ENCODE measurements at places on chromosomes 3 and 15.

- DNase-seq = no peak
These were observed 59.7 kb downstream of the ATP2B2 start for GRCh38 chr3:10445561-10446175.

GRCh38 chr15:78034495-78035191 lies 42.9 kb downstream of the TBC1D2B start:
- DNase-seq = peak; percentile 85

DNA sequence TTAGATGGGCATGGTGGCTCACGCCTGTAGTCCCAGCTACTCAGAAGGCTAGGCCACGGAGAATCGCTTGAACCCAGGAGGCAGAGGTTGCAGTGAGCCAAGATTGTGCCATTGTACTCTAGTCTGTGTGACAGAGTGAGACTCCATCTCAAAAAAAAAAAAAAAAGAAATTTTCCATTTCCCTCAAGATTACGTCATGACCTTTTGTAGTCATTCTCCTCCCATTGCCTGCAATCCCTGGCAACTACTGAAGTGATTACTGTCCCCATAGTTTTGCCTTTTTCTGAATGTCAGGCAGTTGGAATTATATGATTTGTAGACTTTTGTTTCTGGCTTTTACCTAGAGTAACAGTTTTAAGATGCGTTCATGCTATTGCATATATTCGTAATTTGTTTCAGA lies 28.0 kb downstream of the WDR76 start:
- no peak for DNase-seq

- DNase-seq = peak; percentile 81
These were observed 1.3 kb downstream of the GNAT1 start for GRCh38 chr3:50192689-50193141.

DNA sequence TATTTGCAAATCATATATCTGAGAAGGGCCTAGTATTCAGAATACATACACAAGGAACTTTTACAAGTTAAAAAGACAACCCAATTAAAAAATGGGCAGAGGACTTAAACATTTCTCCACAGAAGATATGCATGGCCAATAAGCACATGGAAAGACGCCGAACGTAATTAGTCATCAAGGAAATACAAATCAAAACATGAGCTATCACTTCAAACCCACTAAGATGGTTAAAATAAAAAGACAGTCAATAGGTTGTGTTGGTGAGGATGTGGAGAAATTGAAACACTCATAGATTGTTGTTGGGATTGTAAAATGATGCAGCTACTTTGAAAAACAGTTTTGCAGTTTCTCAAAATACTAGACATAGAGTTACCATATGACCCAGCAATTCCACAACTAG lies 61.2 kb upstream of the NEO1 start:
- DNase-seq = no peak

DNA sequence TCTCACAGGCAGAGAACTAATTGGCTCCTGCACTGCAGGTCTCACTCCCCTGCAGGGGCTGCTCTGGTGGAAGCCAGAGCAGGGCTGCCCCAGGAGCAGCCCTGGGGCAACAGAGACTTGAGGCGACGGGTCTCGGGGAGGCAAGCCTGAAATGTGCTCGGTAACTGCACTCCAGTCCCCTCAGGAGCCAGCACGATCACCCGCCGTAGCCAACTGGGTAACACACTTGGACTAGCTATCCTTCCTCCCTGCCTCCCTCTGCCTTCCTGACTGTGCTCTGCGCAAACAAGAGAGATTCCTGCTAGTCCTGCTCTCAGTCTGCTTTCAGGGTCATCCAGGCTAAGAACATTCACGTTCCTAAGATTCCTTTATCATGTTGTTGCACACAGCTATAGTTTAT lies 140.7 kb upstream of the NSMCE3 start:
- no peak for DNase-seq

GRCh38 chr15:88484682-88485331 lies 17.3 kb downstream of the MRPS11 start:
- DNase-seq = no peak

DNA sequence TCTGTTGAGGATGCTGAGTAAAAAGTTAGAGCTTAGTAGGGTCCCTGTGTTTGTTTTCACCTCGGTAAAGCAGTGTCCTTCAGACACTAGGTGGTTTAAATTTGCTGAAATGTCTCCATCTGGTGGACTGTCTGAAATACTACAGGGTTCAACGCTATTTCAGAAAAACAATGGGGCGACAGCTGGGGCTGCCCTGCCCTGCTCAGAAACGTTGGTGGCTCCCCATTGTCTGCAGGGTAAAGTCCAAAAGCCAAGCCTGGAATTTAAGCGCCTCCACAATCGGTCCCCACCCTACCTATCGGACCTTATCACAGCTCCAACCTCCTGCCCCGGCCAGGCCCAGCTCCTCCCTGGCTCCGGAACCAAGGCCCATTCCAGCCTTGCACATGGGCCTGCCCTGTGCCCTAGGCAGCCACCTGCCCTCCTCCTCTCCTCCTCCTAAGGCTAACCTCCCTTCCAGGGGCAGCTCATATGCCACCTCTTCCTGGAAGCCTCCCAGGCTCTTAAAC lies 4.3 kb upstream of the TSEN2 start:
- DNase-seq = peak; percentile 8

DNA sequence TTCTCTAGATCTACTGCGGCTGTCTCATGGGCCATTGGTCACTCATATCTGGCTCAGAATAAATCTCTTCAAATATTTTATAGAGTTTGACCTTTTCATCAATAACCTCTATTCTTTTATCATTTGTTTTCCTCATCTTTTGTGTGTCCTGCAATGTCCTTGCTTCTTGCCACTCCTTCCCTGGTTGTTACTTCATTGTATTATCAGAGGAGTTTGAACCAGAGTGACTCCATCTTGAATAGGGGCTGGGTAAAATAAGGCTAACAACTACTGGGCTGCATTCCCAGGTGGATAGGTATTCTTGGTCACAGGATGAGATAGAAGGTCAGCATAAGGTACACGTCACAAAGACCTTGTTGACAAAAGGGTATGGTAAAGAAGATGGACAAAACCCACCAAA lies 9.9 kb upstream of the LPCAT4 start:
- no peak for DNase-seq

GRCh38 chr3:143840636-143841035 lies 7.6 kb downstream of the SLC9A9 start:
- no peak for DNase-seq

DNA sequence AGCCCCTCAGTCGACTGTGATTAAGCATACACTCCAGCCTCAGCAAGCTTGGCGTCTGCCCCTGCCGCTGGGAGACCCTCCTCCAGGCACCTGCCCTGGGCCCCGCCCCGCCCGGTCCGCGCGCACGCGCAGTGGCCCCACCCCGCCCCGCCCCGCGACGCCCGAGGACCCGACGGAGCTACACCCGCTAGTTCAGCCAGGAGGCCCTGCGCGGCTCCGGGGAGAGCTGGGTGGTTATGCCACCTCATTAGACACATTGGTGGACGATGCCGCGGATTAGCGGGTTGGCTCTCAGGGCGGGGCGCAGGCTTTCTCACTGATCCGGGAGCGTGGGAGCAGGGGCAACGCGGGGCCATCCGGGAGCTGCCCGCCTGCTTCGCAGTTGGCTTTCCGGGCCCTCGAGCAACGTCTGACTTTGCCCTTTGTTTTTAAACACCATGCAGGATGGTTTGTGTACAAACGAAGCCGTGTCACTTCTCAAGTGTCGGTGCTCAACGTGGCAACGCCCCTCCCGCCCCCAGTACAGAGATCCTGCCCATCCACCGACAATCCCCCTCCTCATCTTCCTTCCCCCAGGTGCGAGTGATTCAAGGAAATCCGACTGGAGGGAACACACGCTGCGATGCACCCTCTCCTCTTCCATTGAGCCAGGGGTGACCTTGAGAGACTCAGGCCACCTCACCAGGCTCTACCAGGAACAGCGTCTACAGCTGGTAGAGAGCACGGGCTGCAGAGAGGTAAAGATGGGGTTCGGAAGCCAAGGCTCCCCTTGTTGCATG lies 109.3 kb downstream of the SHQ1 start:
- peak; percentile 74 for DNase-seq

- no peak for DNase-seq
These were observed 32.5 kb upstream of the GOLGA8A start for GRCh38 chr15:34470091-34470490.

- DNase-seq = no peak
These were observed 276.2 kb upstream of the CTNNB1 start for GRCh38 chr3:40923143-40923542.

GRCh38 chr3:111820651-111821050 lies 38.4 kb upstream of the PHLDB2 start:
- DNase-seq = no peak

DNA sequence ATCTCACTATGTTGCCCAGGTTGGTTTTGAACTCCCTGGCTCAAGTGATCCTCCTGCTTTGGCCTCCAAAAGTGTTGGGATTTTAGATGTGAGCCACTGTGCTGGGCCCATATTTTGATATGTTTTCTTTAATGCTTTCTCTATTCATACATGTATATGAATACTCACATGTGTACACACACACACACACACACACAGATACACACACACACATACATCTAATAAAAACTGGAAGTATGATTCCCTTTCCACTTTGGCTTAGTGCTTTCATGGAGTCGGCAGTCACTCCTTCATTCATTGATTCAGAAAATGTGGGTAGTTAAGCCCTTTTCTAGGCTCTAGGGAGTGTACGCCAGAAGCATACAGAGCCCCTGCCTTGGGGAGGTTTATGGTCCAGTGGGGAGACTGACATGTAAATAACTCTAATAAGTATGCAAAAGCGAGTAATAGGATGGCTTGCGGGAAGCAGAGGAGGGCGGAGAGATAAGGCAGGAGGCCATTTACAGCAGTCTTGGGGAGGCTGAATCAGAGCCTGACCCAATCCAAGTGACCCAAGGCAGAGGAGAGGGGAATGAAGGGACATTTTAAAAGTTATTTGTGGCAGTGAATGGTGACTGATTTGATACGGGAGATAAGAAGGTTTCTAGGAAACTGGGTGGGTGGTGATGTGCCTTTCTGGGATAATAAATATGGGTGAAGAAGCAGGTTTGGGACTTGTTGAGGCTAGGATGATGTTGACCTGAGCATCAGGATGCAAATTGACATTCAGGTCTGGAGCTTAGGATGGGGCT lies 32.5 kb upstream of the TATDN2 start:
- DNase-seq = no peak

DNA sequence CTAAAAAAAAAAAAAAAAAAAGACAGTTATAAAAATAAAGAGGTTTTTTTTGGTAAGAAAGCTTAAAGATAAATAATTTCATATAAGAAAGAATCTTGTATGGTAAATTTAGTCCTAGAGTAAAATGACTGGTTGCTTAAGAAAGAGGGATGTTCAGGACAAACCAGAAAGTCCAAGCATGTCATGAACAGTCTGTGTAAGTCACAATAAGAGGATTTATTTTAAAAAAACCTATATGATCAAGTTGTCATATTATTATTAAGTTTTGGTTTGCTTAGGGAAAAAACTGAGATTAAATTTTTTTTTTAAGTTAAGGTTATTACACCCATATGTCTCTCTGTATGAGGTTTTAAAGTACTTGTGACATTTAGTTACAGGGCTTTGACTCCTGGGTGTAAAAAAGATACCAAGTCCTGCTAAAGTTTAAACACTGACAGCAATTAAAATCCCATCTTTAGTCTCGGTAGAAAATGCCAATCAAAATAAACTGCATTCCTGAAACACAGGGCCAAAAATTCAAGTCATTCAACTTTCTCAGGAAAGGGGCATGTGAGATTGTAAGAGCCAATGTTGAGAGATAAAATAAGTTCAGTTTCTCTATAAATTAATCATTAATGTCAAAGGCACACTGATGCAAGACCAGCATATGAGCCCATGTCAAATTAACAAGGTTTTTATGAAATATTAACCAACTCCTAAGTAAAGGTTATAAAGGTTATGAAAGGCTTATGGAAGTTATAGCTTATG lies 8.5 kb upstream of the BDH1 start:
- DNase-seq = no peak

Measured in activated naive CD8-positive, alpha-beta T cell treated with anti-CD3 and anti-CD28 coated beads for 36 hours (primary cell).